ENCODE measurements at places on chromosomes 7 and 10.
A peak's percentile ranks its signal among the peaks of the same experiment; 100 is the strongest.

DNA sequence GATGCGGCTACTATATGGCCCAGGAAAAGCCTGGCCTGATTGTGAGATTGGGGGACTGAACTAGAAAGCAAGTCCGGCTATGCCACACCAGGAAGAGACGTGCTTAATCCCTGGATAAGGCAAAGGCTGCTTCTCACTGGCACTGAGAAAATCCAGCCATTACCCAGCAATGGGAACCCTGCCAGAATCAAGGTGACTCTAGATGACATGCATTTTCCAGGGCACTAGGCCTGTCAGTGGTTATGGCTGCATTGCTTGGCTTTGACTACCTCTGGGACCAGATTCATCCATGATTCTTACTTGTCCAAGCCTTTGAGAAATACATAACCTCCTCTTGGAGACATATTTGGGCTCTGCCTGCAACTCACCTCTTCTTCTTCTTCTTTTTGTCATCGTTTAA is 317.2 kb downstream of the GRID1 start:
- no peak for DNase-seq

GRCh38 chr7:87339373-87339897 is 6.0 kb upstream of the CROT start:
- DNase-seq: no peak

- DNase-seq: no peak
Measured at GRCh38 chr7:69105092-69105491, 493.2 kb upstream of the AUTS2 start.

DNA sequence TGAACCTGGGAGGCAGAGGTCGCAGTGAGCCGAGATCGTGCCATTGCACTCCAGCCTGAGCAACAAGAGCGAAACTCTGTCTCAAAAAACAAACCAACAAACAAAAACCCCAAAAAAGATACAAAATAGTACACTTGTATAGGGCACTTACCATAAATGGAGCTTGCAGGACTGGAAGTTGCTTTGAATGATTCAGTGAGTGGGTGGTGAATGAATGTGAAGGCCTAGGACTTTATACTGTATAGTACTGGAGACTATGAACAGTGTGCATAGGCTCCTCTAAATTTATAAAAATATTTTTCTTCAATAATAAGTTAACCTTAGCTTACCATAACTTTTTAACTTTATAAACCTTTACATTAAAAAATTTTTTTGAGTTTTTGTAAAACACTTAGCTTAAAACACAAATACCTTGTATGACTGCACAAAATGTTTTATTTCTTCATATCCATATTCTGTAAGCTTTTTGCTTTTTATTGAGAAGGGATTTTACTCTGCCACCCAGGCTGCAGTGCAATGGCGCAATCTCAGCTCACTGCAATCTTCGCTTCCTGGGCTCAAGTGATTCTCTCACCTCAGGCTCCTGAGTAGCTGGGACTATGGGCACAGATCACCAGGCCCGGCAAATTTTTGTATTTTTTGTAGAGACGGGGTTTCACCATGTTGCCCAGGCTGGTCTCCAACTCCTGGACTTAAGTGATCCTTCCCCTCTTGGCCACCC is 6.9 kb upstream of the H2AZ2 start:
- DNase-seq: no peak

DNA sequence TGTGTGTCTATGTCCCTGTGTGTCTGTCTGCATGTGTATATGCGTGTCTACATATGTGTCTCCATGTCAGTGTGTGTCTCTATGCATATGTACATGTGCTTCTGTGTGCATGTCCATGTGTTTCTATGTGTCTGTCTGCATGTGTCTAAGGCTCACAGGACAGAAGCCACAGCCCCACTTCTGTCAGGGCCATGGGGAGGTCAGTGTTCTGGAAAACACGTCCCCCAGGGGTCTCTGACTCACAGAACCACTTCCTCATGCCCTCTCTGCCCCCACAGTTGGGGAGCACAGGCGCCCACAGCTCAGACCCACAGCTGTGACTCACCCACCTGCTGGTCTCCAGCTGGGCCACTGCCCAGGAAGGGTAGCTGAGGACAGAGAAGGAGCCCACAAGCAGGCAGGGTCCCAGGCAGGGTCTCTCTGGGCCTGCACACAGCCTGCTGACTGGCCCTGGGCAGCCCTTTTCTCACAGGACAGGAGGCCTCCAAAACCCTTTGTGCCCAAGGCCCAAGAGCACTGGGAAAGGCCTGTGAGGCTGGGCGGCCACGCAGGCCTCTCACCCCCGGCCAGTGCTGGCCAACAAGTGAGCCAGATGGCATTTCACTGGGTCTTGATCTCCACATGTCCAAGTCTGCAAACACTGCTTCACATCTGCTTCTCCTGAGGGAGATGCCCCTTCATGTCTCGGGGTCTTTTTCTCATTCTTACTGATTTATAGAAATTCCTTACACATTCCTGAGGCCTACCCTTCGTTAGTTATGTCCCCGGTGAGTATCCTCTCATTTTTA is 102.9 kb upstream of the FAM20C start:
- peak; percentile 98 for DNase-seq

DNA sequence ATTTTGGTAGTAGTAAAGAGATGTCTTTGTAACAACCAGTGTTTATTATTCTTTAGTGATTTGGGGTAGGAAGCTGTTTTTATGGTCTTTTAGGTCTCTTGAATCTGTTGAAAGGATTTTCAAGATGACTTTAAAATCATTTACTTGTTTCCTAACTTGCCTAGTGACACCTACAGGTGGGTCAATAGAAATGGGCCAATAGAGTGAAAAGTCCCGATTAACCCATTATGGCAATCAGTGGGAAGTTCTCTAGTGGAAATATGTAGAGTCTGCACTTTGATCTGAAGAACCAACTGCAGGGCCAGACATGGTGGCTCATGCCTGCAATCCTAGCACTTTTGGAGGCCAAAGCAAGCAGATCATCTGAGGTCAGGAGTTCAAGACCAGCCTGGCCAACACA is 374.7 kb upstream of the BMPER start:
- DNase-seq: no peak

GRCh38 chr10:97072851-97073665 is 112.7 kb downstream of the SLIT1 start:
- peak; percentile 64 for DNase-seq

GRCh38 chr10:25725917-25726716 is 207.9 kb upstream of the MYO3A start:
- peak; percentile 35 for DNase-seq

DNA sequence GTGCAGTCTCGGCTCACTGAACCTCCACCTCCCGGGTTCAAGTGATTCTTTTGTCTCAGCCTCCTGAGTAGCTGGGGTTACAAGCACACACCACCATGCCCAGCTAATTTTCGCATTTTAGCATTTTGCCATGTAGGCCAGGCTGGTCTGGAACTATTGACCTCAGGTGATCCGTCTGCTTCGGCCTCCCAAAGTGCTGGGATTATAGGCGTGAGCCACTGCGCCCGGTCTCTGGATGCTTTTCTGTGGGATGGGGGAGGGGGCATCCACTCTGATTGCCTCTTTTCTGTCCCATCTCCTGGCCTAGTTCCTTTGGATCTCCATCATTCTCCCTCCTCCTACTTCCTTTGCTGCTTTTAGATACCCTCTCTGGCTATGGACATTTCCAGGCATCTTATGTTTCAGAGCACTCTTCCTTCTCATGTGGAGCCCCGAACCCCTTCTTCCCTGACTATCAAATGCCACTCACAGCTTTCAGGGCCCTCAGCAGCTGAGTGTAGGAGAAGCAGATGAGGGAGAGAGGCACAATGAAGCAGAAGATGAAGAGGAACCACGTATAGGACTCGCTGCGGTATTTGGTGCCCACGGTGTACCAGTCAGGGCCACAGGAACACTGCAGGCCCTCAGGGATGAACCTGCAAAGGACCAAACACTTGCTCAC is 1.4 kb downstream of the OPN1SW start:
- DNase-seq: no peak

DNA sequence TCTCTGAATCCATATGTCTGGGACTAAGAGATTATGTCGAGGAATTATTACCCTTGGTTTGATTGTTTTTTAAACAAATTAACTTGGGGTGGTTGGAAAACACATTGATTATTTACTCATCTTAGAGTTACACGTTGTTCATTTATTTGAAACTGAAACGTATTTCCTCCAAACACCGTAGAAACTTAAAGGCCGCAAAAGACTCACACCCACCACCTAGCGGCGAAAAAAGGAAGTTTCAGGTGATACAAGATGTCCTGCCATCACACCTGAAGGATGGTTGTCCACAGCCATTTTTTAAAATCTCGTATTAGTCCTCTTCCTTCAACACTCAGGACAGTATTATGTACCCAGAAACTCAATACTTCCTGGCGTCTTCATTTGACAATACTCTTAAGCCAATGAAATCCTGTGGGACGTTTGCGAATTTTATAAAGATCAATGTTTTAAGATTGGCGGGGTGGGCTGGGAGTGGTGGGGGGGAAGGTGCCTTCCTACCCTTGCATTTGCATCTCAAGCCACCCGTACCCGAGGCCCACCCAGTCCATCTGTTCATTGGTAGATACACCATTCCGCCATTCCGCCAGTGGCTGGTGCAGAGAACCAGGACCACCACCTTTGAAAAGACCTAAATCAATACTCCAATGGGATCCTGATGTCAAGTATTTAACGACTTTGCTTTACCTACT is 1.4 kb upstream of the LCOR start:
- DNase-seq: peak; percentile 45

DNA sequence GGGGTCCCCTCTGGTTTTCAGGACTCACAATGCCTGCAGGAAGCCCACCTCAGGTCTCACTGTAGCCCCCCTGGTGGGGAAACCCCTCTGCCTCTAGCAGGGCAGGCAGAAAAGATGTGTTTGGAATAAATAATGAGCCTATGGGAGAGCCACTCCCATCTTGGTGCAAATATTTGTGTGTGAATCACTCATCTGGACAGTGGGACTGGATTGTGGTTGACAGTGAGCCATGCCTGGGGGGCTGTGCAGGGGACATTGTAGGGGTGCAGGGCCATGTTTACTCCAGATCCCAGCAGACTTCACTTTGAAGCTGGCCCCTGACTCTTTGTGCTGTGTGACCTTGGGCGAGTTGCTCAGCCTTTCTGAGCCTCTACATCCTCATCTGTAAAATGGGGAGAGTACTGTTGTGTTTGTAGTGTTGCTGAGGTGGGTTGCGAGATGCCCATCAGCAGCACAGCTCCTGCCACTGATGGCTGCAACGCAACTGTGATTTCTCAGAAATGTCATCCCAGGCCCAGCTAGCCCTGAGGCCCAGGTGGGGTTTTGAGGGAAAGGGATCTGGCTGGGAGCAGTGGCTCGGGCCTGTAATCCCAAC is 20.7 kb downstream of the GTF2IRD1 start:
- no peak for DNase-seq

Data from stromal cell of bone marrow (primary cell).